ENCODE measurements at places on chromosomes 16 and 17.
A peak's percentile ranks its signal among the peaks of the same experiment; 100 is the strongest.

GRCh38 chr17:39002991-39003715 lies 36.0 kb upstream of the FBXO47 start:
- peak; percentile 40 for DNase-seq

GRCh38 chr16:2450535-2450934 lies 9.4 kb upstream of the TEDC2 start:
- no peak for DNase-seq

GRCh38 chr17:7315570-7316235 lies 543 bp upstream of the GPS2 start:
- no peak for DNase-seq

GRCh38 chr16:14496786-14497185 lies 133.3 kb downstream of the PARN start:
- no peak for DNase-seq

DNA sequence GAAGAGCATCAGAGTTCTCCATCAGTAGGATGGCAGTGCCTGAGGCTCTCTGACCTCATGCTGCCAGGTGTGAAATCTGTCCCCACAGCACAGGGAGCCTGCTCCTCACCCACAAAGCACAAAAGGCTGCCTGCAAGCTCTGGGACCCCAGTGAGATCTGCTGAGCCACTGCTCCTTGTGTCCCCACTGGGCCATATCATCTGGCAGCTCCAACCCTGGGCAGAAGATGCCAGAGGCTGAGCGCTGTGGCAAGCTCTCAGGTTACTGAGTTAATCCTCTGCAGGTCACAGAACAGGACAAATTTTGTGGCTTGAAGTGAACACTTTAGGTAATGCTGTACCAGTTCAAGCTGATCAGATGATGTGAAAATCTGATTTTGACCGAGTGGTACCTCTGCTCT lies 26.7 kb upstream of the ERN1 start:
- no peak for DNase-seq

DNA sequence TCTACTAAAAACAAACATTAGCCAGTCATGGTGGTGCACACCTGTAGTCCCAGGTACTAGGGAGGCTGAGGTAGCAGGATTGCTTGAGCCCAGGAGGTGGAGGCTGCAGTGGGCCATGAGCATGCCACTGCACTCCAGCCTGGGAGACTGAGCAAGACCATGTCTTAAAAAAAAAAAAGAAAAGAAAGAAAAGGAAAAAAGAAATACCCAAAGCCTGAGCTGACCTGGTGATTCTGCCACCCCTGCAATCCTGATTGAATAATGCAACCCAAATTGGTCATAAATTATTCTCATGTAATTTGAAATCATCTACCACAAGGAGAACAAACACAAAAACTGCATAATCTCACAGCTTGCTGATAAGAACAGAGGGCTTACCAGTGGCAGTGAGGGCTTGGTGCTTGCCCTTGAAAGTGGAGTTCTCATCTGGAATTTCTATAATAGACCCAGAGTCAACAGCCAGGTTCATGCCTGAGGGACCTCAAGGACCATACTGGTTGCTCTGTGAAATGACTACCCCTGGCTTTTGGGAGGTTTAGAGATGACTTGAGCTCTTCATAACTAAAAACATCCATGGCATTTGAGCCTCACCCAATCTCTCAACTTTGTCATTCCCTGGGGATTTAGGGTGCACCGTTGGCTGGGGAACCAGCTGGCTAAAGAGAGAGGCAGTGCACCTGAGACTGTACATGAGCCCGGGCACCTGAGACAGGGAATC lies 35.4 kb upstream of the TMC5 start:
- DNase-seq = no peak

- no peak for DNase-seq
Measured at GRCh38 chr17:74833501-74834377, 25.9 kb downstream of the GRIN2C start.

All from fibroblast of skin of right biceps (primary cell).